B cell (primary cell): ENCODE measurements at places on chromosomes 1 and 21.

GRCh38 chr1:203968761-203969160 is 104.2 kb upstream of the SOX13 start:
- DNase-seq: no peak

- no peak for DNase-seq
Observed at GRCh38 chr1:248753029-248753594, 2.4 kb downstream of the LYPD8 start.

GRCh38 chr1:96362623-96363022 is 359.0 kb upstream of the PTBP2 start:
- DNase-seq: no peak

DNA sequence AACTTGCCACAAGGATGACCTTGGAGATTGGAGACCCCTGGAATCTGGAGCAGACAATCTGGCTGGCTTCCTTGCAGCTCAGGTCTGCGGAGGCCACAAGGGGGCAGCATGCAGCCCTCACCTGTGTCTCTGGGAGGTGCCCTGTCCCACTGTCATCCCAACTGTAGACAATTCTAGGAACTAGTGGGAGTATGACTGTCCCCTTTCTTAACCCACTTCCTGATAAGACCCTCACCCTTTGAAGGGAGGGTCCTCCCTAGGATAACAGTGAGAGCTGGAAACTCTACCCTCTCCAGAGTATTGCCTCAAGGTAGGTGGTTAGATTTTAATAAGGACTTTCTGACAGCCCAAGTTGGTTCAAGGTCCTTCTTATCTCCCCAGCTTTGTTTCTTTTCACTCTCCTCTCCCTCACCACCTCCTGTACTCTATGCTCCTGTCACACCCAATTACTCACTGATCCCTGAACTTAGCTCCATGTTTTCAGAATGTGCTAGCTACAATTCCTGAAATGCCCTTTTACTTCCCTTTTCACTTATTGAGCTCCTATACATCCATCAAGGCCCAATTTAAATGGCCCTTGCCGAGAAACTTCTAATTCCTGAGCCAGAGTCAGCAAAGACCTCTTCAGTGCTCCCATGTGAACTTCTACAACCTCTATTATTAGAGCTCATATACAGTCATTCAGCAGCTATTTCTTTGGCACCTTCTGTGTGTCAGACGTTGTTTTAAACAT is 9.2 kb upstream of the KCNQ4 start:
- DNase-seq: peak; percentile 73
